ENCODE measurements at places on chromosomes 7 and 10.

- DNase-seq: no peak
Observed at GRCh38 chr7:69403169-69403568, 195.1 kb upstream of the AUTS2 start.

GRCh38 chr7:77157446-77157845 lies 35.0 kb downstream of the CCDC146 start:
- no peak for DNase-seq

DNA sequence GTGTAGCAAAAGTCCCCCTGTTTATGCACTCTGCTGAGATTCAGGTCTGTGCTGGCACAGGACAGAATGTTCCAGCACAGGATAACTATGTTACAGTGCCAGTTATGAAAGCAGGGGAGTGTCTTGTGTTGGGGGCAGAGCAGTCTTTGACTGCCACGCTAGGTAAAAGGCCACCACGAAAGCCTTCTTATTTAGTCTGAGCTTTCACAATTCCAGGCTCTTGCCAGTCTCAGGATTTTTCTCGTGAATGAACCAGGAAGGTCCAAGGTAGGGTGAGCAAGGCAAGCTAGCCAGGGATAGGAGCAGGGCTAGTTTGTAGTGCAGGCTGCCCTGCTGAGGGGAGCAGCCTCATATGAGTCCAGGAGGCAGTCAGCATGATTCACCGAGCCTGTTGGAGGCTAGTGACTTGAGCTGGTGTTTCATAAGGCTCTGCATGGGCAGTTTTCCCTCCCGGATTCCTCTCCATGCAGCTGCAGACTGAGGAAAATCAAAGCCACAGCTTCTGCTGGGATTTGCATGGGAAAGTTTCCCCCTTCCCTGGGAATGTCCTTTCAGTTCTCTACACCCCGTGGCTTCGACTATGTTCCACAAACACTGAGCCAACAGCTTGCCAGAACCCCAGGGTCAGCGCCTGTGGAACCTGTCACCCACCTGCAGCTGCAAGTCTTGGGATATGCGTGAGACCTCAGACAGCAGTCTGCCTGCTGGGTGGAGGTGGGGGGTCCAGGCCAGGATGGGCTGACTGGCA lies 112.3 kb downstream of the JCAD start:
- DNase-seq: no peak

DNA sequence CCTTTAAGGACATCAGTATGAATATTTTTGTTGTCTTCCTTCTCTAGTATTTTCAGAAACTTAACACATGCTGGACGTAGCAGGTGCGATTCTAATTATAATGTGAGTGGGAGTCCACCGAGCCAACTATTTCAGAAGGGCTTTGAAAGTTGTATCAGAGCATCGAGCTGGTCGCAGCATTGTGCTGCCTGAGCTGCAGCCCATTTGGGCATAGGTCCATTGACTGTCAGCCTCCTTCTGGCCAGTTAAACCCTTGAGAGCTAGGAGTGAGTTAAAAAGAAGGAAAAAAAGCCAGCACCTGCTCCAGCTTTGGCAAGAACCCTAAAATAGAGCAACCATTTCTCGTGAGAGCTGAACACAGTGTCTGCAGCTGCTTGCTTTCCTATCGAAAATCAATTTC lies 47.8 kb downstream of the SLC35G1 start:
- no peak for DNase-seq

- DNase-seq: no peak
Observed at GRCh38 chr7:80719261-80719660, 80.8 kb downstream of the CD36 start.

- DNase-seq: no peak
Observed at GRCh38 chr7:140676306-140676705, 3.6 kb downstream of the ADCK2 start.

GRCh38 chr7:81447351-81447952 lies 322.4 kb downstream of the HGF start:
- no peak for DNase-seq

DNA sequence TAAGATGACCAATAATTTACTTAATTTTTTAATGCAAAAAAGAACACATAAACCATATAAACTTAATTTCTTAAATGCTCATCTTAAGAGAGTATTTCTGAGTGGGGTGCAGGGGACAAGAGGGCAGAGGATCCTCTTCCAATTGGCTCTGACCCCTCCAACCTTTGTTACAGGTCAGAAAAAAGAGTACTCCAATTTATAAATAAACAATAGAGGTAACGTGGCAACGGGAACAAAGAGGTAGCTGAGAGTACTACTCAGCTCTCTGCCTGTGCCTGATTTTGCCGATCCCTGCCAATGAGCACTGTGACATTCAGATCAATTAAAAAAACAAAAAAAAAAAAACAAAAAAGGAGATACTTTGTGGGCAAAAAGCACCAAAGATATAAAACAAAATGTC lies 307.9 kb downstream of the PARD3 start:
- no peak for DNase-seq
